ENCODE measurements at places on chromosomes 6 and 20. TPM values are rescaled to one million over a fixed set of nuclear protein-coding genes. Genes with fewer than 3 reads are reported as not detected.

Gene RAB44
- total RNA-seq, result not detected

Gene BPIFB4
- not detected for total RNA-seq

Gene RSPO3
- total RNA-seq, result 2.6 TPM

Gene EYA4
- total RNA-seq, result 14.5 TPM

Gene FILIP1
- total RNA-seq, result 0.62 TPM

Gene KCNB1
- under 0.01 TPM for total RNA-seq
